ENCODE measurements at places on chromosomes 11 and 22. TPM values are rescaled to one million over a fixed set of nuclear protein-coding genes. Genes with fewer than 3 reads are reported as not detected.

The FAM227A gene
- polyA plus RNA-seq: not detected

DNA sequence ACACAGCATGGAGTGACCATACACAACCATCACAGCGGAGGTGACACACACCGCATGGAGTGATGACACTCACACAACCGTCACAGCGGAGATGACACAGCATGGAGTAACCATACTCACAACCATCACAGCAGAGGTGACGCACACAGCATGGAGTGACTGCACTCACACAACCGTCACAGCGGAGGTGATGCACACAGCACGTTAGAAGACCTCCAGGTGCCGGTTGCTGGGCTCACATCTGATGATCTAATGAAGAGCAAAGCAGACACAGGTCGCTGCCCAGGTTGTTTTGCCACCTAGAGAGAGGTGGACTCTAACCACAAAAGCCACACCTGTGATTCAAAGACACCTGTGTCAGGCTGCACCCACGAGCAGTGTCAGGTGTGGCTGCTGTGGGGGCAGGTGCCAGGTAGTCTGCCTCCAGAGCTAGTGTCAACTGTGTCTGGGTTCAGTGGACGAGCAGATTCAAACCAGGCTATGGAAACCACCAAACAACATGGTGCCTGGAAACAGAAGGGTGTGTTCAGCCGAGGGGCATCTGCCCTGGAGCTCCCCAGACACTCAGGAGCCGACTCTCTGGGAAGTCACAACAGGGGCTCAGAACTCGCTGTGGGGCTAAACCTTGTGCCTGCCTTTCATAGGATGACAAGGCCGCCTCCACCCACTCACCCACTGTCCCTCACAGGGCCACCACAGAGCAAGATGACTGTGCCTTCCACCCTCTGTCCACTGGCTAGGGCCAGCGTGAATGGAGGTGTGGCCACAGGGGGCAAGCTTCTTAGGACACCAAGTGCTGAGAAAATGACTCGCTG is 608.2 kb downstream of the TBC1D22A start:
- no peaks in the 10 kb centered on the region for H3K36me3 ChIP-seq
- peaks cover 4% of the 10 kb centered on the region for H3K4me1 ChIP-seq
- H3K27ac ChIP-seq: no peak overlapping the region
- H3K4me3 ChIP-seq: no peak overlapping the region
- DNase-seq: no peak

DNA sequence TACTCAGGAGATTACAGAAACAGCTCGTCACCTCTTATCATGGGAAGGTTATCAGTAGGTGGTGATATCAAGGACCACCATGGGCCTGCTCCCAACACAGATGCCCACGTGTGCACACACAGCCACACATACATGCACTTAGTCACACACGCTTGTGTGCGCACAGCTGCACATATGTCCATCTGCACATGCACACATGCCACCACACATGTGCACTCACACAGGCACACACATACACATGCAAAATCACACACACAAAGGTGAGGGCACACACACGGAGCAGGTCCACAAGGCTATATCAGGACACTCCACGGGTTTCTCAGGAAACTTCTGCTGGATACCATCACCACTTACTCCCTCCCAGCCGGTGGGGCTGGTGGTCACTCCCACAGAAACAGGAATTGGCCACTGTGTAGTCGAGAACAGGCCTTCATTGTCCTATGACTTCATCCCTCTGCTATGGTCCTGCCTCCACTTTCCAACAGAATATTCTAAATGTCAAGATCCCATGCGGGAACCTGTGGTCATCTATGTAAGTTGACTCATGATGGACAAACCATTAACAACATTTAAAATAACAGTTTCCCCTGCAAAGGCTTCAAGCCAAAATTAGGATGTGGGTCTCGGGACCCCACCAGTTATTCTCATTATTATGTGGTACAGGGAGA is 2.2 kb downstream of the C11orf24 start:
- DNase-seq: no peak
- H3K27me3 ChIP-seq: peaks cover 4% of the 10 kb centered on the region
- peaks cover 13% of the 10 kb centered on the region for H3K36me3 ChIP-seq
- peaks cover 61% of the 10 kb centered on the region for H3K4me1 ChIP-seq
- peak overlapping the region; percentile 99 for H3K4me3 ChIP-seq

DNA sequence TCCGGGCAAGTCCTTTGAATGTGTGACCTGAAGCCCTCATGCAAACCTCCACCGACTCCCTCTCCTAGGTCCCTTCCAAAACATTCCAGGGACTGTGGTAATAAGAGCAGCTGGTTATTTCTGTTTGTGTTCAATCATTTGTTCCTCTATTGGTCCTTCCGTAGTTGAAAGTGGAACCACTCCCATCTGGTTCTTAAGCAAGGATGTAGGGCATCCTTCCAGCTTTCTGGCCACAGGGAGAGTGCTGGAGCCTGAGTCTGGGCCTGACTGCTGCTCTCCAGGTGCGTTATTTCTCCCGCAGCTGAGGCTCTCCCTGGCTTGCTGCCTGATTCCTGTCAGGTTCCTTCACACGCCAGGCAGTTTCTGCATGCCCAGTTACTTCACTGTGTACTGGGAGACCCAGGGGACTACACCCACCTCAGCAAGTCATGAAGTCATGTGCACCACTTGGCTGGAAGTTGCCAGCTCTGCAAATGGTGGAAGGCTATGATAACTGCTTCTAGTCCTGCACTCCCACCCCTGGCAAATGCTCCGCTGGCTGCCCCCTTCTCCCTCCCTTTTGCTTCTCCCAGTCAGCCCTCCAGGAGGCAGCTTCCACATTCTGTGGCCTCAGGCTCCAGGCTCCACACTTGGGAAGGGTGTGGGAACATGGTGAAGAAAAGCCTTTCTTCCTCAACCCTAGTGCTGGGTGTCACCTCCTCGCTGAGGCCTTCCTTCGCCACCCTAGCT is 4.0 kb upstream of the ALX4 start:
- H3K4me1 ChIP-seq: peaks cover 56% of the 10 kb centered on the region
- H3K4me3 ChIP-seq: no peak overlapping the region
- H3K27me3 ChIP-seq: peaks cover 71% of the 10 kb centered on the region
- peak overlapping the region; percentile 76 for H3K27ac ChIP-seq
- H3K36me3 ChIP-seq: peaks cover 16% of the 10 kb centered on the region
- DNase-seq: no peak

DNA sequence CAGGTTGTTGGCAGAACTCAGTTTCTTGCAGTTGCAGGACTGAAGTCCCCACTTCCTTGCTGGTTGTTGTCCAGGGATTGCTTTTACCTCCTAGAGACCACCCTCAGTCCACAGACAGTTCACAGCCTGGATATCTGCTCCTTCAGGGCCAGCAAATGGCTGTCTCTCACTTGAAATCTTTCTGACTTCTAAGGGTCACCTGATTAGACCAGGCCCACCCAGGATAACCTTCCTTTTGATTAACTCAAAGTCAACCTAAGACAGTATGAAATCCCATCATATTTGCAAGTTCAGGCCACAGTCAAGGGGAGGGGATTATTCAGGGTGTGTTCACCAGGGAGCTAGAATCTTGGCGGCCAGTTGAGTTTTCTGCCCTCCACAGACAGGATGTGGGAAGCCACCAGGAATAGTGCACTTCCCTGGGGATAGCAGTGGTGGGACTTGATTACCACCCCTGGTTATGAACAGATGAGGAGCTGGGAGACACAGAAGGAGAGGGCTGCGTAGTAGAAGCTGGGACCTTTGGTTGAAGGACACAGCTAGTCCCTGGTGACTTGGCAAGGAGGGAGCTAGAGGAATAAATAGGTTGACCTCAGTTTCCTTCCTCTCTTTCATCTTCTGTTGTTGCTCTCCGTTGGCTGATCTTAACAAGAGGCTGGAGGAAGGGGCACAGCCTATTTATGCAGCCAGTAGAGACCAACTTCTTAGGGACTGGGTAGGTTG is 33.4 kb downstream of the MIAT start:
- no peaks in the 10 kb centered on the region for H3K27me3 ChIP-seq
- H3K36me3 ChIP-seq: peaks cover 22% of the 10 kb centered on the region
- peaks cover 37% of the 10 kb centered on the region for H3K4me1 ChIP-seq
- H3K4me3 ChIP-seq: no peak overlapping the region
- no peak for DNase-seq
- no peak overlapping the region for H3K27ac ChIP-seq

The SEPTIN3 gene
- polyA plus RNA-seq: not detected

GRCh38 chr11:445765-446588 is 4.1 kb upstream of the PTDSS2 start:
- peaks cover 5% of the 10 kb centered on the region for H3K36me3 ChIP-seq
- H3K4me1 ChIP-seq: peaks cover 14% of the 10 kb centered on the region
- peak overlapping the region; percentile 63 for H3K4me3 ChIP-seq
- H3K27ac ChIP-seq: no peak overlapping the region

The CASTOR1 gene
- polyA plus RNA-seq: 16.2 TPM

DNA sequence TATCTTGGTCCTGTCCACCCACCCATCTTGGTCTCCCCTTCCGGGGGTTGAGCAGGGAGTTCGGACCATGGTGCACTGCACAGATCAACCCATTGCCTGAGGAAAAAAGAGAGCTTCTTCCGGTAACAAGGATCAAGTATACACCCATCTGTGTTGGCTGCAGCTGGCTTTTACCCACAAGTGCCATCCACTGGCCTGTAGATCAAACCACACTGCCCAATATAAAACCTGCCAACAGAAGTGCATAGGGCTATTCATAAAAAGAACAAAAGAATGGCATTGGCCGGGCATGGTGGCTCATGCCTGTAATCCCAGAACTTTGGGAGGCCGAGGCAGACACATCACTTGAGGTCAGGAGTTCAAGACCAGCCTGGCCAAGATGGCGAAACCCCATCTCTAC is 94.5 kb downstream of the ZC3H12C start:
- H3K27ac ChIP-seq: no peak overlapping the region
- no peak overlapping the region for H3K4me3 ChIP-seq
- H3K36me3 ChIP-seq: no peaks in the 10 kb centered on the region
- H3K27me3 ChIP-seq: peaks cover 63% of the 10 kb centered on the region

DNA sequence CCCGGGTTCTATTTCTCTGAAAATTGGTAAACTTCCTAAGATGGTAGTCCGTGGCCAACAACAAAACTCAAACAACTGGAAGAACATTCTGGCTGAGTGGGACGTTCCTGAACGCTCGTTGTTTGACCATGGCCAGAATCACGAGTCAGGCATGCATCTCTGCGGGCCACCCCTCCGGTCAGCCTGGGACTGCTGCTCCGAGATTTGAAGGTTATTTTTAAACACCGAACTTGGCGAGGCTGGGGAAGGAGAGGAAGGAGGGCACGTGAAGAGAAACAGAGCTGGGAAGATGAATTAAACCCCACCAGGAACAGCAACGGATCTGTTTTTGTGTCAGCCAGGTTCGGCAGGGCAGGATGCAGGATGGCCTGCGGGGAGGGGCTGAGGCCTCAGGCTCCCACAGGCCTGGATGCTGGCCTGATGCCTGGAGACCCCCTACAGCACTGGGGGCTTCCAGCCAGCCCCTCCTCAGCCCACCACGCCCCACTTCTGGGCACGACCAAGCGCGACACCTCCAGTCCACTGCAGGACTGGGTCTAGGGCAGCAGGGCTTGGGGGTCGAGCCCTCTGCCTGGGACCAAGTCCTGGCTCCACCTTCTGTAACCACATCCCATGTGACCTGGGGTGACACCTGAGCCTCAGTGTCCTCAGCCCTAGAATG is 5.1 kb downstream of the SHISAL1 start:
- H3K4me1 ChIP-seq: no peaks in the 10 kb centered on the region
- no peak overlapping the region for H3K4me3 ChIP-seq
- H3K27me3 ChIP-seq: peaks cover 11% of the 10 kb centered on the region
- DNase-seq: no peak

The PKNOX2 gene
- not detected for polyA plus RNA-seq

- peaks cover 10% of the 10 kb centered on the region for H3K27me3 ChIP-seq
- H3K36me3 ChIP-seq: no peaks in the 10 kb centered on the region
- no peak overlapping the region for H3K4me3 ChIP-seq
- no peaks in the 10 kb centered on the region for H3K4me1 ChIP-seq
Measured at GRCh38 chr11:113119074-113119473, 157.9 kb downstream of the NCAM1 start.

DNA sequence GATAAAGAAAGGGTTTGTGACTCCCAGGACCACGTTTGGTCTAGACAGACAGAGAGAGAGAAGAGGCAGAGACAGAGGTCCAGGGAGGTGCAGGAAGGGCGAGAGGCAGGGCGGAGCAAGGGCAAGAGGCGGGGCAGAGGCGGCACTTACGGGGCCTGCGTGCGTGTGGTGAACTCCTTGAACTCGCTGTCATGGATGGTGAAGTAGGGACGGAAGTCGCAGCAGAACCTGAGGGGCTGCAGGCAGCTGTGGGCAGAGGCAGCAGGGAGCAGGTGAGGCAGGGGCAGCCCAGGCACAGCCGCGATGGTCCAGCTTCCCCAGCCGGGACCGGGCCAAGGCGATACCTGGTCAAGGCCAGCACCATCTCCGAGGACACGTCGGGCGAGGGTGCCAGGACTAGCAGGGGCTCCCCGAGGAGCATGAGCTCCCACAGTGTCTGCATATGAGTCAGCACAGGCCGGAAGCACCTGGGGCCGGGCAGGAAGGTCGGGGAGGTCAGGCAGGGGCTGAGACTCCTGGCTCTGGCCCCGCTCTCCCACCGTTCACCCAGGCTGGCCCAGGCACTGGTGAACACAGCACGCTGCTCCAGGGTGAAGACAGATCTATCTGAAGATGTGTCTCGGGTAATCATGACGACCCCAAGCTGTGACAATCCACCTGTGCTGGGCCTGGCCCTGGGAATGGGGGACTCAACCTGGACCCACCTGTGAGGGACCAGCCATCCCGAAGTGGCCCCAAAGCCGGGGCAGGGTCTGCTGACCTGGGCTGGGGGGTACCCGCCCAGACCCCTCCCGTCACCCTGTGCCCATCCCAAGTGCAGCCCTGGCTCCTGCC is 7.2 kb upstream of the PLXNB2 start:
- H3K36me3 ChIP-seq: no peaks in the 10 kb centered on the region
- peaks cover 22% of the 10 kb centered on the region for H3K4me1 ChIP-seq
- H3K4me3 ChIP-seq: peak overlapping the region; percentile 92
- H3K27ac ChIP-seq: peak overlapping the region; percentile 91
- peak; percentile 75 for DNase-seq

GRCh38 chr22:45987136-45987861 is 10.3 kb upstream of the WNT7B start:
- no peaks in the 10 kb centered on the region for H3K36me3 ChIP-seq
- peaks cover 34% of the 10 kb centered on the region for H3K27me3 ChIP-seq
- no peak overlapping the region for H3K4me3 ChIP-seq
- no peak for DNase-seq
- H3K4me1 ChIP-seq: no peaks in the 10 kb centered on the region

DNA sequence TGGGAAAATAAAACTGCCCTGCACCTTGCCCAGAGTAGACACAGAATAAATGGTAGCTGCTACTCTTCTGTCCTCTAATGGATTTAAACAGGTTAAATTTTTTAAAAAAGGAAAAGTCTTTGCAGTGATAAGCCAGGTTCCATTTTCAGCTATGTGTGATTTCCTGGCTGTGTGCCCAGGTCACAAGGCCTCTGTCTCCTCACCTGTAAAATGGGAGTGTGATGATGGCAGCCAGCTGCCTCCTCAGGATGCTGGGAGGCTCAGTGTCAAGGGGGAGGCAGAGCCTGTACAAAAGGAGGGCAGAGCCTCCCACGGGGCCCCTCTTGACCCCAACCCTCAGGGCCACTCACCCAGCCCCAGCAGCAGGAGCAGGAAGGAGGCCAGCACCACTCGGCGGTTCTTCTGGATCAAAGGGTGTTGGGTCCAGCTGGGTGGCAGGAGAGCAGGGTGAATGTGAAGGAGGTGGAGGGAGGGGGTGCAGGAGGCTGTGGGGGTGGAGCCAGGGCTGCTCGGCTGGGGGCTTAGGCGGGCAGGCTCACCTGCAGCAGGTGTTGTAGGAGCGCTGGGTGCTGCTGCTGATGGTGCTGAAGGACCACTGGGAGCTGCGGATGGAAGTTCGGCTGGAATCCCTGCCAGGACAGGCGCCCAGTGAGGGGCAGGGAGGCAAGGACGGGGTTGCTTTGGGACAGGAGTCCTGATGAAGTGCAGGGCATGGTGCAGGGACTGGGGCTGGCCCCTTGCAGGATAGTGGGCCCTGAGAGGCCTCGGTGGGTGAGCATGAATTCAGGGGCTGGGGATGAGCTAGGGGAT is 1.9 kb downstream of the TMEM134 start:
- no peaks in the 10 kb centered on the region for H3K36me3 ChIP-seq
- H3K27ac ChIP-seq: peak overlapping the region; percentile 94
- peak overlapping the region; percentile 89 for H3K4me3 ChIP-seq
- peaks cover 62% of the 10 kb centered on the region for H3K4me1 ChIP-seq
- no peaks in the 10 kb centered on the region for H3K27me3 ChIP-seq

The FOLR2 gene
- 1.6 TPM for polyA plus RNA-seq

Data from naive B cell (primary cell).